ENCODE measurements at places on chromosomes 2 and 18. TPM values are rescaled to one million over a fixed set of nuclear protein-coding genes. Genes with fewer than 3 reads are reported as not detected.

Gene TRABD2A
- 0.36 TPM for total RNA-seq

Gene TPO
- not detected for total RNA-seq

Gene FAM98A
- 188 TPM for total RNA-seq

Gene PLB1
- total RNA-seq, result 1.8 TPM

Gene GRB14
- 0.65 TPM for total RNA-seq

Gene ZC3H6
- total RNA-seq, result 5.2 TPM

Gene SLC4A5
- 0.81 TPM for total RNA-seq

Gene KCNF1
- total RNA-seq, result under 0.01 TPM

Gene GKN2
- not detected for total RNA-seq

Gene AQP12A
- total RNA-seq, result not detected

Gene CCDC74B
- total RNA-seq, result 10.2 TPM

Gene SP9
- under 0.01 TPM for total RNA-seq

Gene ANKZF1
- 24.8 TPM for total RNA-seq

Gene PLGLB1
- 1.8 TPM for total RNA-seq

Gene ARL5A
- 51.2 TPM for total RNA-seq

Gene NEU2
- not detected for total RNA-seq

Gene IGFBP2
- total RNA-seq, result 587 TPM

Gene B4GALT6
- 4.9 TPM for total RNA-seq

Gene SMYD1
- not detected for total RNA-seq

Gene LINC00305
- total RNA-seq, result not detected

Gene NUP35
- total RNA-seq, result 10.8 TPM

Gene SKOR2
- not detected for total RNA-seq

Gene CDCA7
- 2.9 TPM for total RNA-seq

Gene ELOA2
- total RNA-seq, result not detected

Gene MAP3K19
- total RNA-seq, result not detected

Gene CEBPZOS
- 15.7 TPM for total RNA-seq

Gene SLC23A3
- total RNA-seq, result 1.5 TPM

Gene CRYGA
- not detected for total RNA-seq

Gene EPB41L3
- 32.0 TPM for total RNA-seq

Gene LYG1
- 0.32 TPM for total RNA-seq

Gene ZBTB7C
- not detected for total RNA-seq

Gene REG1B
- total RNA-seq, result not detected

Gene POTEE
- total RNA-seq, result not detected

Gene ZNF2
- 6.2 TPM for total RNA-seq

Gene ITGB6
- total RNA-seq, result 0.61 TPM

Gene COL4A3
- not detected for total RNA-seq

Gene SLC9A4
- total RNA-seq, result under 0.01 TPM

Gene RNU2-63P
- under 0.01 TPM for total RNA-seq

Gene PDE1A
- total RNA-seq, result 3.2 TPM

Gene CRYGB
- not detected for total RNA-seq

Gene TTC27
- 20.4 TPM for total RNA-seq

Measured in hair follicle dermal papilla cell (primary cell).